Lung (tissue), 17 donors: ENCODE measurements at places on chromosomes 4 and X. TPM values are rescaled to one million over a fixed set of nuclear protein-coding genes. Genes with fewer than 3 reads are reported as not detected.

DNA sequence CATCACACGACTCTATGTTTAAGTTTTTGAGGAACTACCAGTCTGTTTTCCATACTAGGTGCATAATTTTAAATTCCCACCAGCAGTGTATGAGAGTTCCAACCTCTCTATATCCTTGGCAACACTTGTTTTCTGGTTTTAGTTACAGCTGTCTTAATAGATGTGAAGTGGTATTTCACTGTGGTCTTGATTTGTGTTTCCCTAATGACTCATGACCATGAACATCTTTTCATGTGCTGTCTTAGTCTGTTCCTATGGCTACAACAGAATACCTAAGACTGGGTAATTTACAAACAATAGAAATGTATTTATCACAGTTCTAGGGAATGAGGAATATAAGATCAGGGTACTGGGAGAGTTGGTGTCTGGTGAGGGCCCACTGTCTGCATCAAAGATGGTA lies 51.5 kb upstream of the GPR78 start:
- no peak for DNase-seq

GRCh38 chrX:22526339-22526738 lies 253.6 kb downstream of the CBLL2 start:
- no peak for DNase-seq

DNA sequence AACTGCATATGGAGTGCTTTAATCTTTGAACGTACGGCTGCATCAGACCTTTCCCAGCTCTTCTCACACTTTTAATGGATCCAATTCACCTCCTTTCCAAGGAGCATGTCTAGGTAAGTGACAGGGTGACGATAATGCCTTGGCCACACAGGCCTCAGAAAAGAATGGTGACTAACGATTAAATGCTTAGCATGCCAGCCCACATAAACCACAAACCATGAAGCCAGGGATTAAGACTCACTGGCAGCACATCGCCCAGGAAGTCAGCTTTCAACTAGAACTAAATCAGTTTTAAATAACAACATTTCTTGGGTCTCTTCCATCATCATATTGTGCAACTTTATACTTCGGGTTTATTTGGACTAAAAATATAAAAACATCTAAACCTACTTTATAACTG lies 28.7 kb downstream of the INPP4B start:
- no peak for DNase-seq

DNA sequence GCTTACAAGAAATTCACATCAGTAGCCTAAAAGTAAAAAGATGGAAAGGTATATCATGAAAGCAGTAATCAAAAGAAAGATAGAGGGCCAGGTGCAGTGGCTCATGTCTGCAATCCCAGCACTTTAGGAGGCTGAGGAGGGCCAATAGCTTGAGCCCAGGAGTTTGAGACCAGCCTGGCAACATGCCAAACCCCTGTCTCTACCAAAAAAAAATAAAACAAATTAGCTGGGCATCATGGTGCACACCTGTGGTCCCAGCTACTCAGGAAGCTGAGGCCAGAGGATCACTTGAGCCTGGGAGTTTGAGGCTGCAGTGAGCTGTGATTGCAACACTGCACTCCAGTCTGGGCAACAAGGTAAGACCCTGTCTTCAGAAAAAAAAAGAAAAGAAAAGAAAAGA lies 55.5 kb downstream of the GSPT2 start:
- DNase-seq: no peak

DNA sequence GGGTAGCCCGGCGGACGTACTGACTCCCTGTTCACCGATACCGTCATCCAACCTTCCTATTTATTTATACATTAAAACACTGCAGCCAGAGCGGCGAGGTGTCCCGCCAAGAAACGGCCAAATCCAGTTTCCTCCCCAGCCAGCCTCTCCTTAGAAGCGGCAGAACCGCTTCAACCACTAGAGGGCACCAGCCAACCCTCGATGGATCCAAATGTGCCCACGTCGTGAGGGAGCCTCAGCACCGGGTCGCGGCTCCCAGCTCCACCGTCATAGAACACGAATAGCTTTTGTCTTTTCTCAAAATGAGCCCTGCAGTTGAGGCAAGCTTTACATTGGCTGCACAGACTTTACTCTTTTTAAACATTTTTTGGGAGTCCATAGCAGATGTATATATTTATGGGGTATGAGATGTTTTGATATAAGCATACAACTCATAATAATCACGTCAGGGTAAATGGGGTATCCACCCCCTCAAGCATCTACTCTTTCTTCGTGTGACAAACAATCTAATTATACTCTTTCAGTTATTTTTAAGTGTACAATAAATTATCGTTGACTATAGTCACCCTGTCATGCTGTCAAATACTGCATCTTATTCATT lies 13.0 kb upstream of the HELT start:
- DNase-seq: peak; percentile 84

GABRB1 gene
- polyA plus RNA-seq: not detected

SH2D1A gene
- 1.3 TPM for polyA plus RNA-seq
